ENCODE measurements at places on chromosomes 11 and 22.

DNA sequence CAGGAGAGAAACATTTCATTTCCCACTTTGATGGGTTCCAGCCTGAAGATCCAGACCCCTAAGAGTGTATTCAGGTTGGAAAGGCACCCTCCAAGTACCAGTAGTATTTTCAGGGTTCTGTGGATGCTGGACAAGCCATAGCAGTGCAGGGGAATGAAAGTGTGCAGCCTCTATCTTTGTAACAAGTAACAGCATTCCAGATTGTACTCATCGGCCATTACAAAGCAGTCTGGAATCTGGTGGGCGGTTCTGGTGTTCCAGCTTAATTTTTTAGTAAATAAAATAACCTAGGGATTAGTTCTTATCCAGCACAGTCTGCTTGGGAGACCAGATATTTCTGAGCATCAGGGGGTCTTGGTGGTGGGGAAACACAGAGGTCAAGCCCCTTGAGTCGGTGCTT lies 22.6 kb downstream of the APLNR start:
- DNase-seq, result no peak

GRCh38 chr22:29096736-29097669 lies 24.2 kb downstream of the KREMEN1 start:
- no peak for DNase-seq

GRCh38 chr11:105863523-105863922 lies 158.5 kb downstream of the MSANTD4 start:
- no peak for DNase-seq

- DNase-seq, result peak; percentile 62
These were observed at the start of gene FAM111B for GRCh38 chr11:59106363-59107336. FAM111B (plus strand) TSS chr11:59107237; CDS start chr11:59109626, 2,389 bp downstream.

- DNase-seq, result no peak
These were observed 31.0 kb upstream of the PICALM start for GRCh38 chr11:86099874-86100273.

DNA sequence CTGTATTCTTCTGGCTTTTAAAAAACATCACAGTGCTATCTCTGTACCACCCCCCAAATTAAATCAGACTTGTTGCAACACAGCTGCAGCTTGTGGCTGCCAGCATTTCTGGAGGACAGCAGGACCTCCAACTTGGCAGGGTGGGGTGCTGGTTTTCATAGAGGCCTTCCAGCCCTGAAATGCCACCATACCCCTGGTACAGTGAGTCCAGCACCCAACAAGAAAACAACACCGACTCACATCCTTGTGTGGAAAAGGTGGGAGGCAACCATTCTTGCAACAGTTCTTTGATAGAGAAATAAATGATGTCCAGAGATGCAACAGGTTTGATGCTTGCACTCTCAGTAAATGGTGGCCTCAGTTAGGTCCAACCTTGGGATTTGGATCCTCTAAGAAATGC lies 96.0 kb downstream of the ABTB2 start:
- DNase-seq, result no peak

DNA sequence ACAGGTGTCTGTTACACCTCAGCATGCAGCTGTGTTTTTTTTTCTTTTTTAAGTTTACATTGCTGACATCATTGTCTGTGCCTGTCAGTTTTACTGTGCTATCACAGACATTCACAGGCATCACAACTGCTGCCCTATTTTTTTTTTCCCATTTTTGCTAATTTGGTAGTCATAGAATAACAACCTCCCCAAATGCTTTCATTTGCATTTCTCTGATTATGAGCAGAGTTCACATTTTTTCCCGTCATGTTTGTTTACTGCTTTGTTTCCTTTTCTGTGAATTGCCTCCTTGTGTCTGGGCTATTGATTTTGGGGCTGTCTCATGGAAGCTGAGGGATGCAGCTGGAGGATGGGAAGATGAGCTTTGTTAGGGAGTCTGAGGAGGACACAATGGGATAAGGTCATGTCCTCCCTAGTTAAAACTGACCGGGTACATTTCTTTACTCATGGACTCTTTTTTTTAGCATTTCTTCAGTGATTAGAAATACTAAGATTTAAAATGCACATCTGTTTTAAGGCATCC lies 155.1 kb downstream of the LDLRAD3 start:
- DNase-seq, result no peak

Measured in right renal pelvis (tissue), 4 donors.